ENCODE measurements at places on chromosomes 1 and 21. TPM values are rescaled to one million over a fixed set of nuclear protein-coding genes. Genes with fewer than 3 reads are reported as not detected.
A peak's percentile ranks its signal among the peaks of the same experiment; 100 is the strongest.

SYCP1 gene
- not detected for total RNA-seq

FOXD3 gene
- 0.48 TPM for total RNA-seq

DAB1 gene
- total RNA-seq, result 0.19 TPM

ZBTB18 gene
- total RNA-seq, result 14.9 TPM

DNA sequence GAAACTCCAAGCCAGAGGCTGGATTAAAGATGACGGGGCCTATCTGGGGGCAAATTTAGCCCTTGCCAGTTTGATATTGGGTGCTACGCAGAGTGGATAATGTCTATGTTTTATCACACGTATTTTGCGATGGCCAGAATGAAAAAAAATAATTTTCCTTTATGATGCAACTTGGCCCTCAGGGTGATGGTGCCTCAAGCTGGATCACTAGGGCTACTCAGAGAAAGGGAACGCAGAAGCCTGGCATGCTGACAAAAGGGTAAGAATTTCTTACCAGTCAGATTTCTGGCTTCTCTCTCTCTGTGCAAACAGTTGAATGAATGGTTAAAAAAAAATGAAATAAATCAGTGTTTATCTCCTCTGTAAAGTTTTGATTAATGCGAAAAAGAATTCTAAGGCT, 32.6 kb upstream of the NEK2 start:
- no peaks in the 10 kb centered on the region for H3K4me1 ChIP-seq
- H3K27me3 ChIP-seq, result no peaks in the 10 kb centered on the region
- no peaks in the 10 kb centered on the region for H3K36me3 ChIP-seq
- H3K27ac ChIP-seq, result no peak overlapping the region
- no peak overlapping the region for H3K4me3 ChIP-seq

DNA sequence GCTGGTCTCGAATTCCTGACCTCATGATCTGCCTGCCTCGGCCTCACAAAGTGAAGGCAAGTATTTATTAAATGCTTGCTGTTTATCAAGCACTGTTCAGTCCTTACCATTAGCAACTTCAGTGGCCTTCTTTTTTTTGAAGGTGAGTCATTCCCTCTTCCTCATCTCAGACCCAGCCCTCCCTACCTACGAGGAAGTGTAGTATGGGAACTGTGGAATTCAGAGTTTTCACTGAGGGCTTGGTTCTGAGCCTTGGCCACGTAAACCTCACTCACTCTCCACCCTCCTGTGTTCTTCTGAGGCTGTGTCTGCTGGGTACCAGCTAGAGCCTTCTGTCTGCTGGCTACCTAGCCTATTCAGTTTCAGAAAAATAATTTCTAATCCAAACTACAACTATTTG, 218.3 kb upstream of the SGIP1 start:
- H3K36me3 ChIP-seq, result no peaks in the 10 kb centered on the region
- H3K4me3 ChIP-seq, result no peak overlapping the region
- no peak for DNase-seq
- no peak overlapping the region for H3K27ac ChIP-seq
- no peaks in the 10 kb centered on the region for H3K4me1 ChIP-seq

DNA sequence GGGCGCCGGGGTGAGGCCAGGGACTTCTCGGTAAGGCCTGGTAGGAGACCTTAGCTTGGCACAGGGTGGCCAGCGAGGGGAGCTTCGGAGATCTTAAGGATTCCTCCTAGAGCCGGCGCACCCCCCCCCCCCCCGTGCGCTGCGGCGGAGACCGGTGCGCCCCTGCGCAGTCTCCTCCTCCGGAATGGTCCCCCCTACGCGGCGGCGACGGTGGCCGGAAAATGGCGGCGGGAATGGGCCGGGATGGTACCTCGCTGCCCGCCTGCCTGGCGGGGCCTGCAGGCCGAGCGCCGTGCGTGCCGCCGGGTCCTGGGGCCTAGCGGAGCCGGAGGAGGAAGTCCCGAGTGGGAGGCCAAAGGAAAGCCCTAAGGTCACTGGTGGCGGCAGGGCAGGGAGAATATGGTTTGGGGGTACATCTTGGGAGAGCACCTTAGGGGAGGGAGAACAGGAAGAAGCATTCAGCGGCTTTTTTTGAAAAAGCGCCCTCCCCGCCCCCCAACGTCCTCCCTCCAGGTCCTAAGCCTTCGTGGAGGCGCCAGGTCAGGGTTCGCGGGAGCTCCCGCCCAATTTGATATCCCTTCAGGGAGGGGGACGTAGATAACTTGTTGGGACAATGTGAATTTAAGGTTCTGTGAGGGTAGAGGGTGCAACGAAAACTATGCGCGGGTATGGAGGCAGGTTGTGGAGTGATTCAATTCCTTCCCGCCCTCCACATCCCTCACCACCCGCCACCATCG, 429 bp downstream of the SRRM1 start:
- DNase-seq, result no peak
- peak overlapping the region; percentile 90 for H3K27ac ChIP-seq
- H3K27me3 ChIP-seq, result no peaks in the 10 kb centered on the region
- peaks cover 27% of the 10 kb centered on the region for H3K36me3 ChIP-seq
- H3K4me3 ChIP-seq, result peak overlapping the region; percentile 91
- H3K4me1 ChIP-seq, result peaks cover 29% of the 10 kb centered on the region

GRCh38 chr1:6535214-6535613, 19.1 kb downstream of the NOL9 start:
- peaks cover 42% of the 10 kb centered on the region for H3K36me3 ChIP-seq
- H3K4me1 ChIP-seq, result no peaks in the 10 kb centered on the region
- H3K4me3 ChIP-seq, result no peak overlapping the region
- DNase-seq, result no peak

GRCh38 chr21:27301220-27301619, 334.3 kb upstream of the ADAMTS5 start:
- no peak overlapping the region for H3K27ac ChIP-seq
- H3K4me1 ChIP-seq, result no peaks in the 10 kb centered on the region
- no peak for DNase-seq

Data from right atrium auricular region (tissue), 2 donors.